Calu3 (cell line): ENCODE measurements at places on chromosomes 1 and 21. TPM values are rescaled to one million over a fixed set of nuclear protein-coding genes. Genes with fewer than 3 reads are reported as not detected.

DNA sequence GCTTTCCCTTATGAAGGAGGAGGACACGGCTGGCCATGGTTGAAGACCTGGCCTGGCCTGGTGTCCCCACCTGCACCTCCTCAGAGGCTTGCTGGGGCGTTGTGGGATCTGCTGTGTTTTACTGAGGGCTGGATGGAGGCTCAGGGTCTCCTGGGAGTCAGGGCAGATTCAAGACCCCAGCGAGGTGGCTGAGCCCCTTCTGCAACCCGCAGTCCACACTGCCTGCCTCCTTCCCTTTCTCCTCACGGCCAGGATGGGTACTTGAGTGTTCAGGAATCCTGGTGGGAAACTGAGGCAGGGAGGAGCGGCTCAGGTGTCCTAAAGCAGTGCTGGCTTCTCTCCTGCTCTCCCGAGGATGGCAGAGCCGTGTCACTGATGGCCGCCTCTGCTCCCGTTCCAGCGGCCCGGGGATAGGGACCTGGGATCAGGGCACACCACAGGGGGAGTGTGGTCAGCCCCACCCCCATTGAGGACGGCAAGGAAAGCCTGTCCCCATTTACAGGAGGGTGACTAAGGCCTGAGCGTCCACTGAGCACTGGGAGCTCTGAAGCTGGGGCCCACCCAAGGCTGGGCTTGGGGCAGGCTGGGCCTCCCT is 47.5 kb downstream of the TRPM2 start:
- no peak overlapping the region for H3K27ac ChIP-seq
- peaks cover 27% of the 10 kb centered on the region for H3K27me3 ChIP-seq
- no peak overlapping the region for H3K4me3 ChIP-seq
- peaks cover 1% of the 10 kb centered on the region for H3K36me3 ChIP-seq
- H3K4me1 ChIP-seq, result no peaks in the 10 kb centered on the region

GRCh38 chr1:27622828-27623227 is 12.2 kb downstream of the FGR start:
- H3K4me3 ChIP-seq, result no peak overlapping the region
- no peaks in the 10 kb centered on the region for H3K36me3 ChIP-seq
- no peaks in the 10 kb centered on the region for H3K4me1 ChIP-seq
- H3K27ac ChIP-seq, result no peak overlapping the region
- peaks cover 21% of the 10 kb centered on the region for H3K27me3 ChIP-seq

DNA sequence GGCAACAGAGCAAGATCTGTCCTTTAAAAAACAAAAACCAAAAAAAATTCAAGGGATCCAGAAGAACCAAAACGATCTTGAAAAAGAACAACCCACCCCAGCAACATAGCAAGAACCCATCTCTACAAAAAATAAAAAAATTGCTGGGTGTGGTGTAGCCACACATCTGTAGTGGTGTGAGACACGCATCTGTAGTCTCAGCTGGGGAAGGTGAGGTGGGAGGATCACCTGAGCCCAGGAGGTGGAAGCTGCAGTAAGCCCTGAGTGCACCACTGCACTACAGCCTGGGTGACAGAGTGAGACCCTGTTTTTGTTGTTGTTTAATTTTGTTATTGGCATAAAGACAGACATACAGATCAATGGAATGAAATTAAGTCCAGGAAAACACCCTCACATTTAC is 22.3 kb downstream of the TRIM33 start:
- no peak overlapping the region for H3K27ac ChIP-seq
- no peak for DNase-seq
- H3K27me3 ChIP-seq, result no peaks in the 10 kb centered on the region
- no peak overlapping the region for H3K4me3 ChIP-seq
- peaks cover 8% of the 10 kb centered on the region for H3K4me1 ChIP-seq

The LCE6A gene
- not detected in 2 replicates for total RNA-seq
